Fibroblast of mammary gland (primary cell): ENCODE measurements at places on chromosomes 11 and 22.

- no peak for DNase-seq
Measured at GRCh38 chr22:40410731-40411505, 40.5 kb downstream of the SGSM3 start.

DNA sequence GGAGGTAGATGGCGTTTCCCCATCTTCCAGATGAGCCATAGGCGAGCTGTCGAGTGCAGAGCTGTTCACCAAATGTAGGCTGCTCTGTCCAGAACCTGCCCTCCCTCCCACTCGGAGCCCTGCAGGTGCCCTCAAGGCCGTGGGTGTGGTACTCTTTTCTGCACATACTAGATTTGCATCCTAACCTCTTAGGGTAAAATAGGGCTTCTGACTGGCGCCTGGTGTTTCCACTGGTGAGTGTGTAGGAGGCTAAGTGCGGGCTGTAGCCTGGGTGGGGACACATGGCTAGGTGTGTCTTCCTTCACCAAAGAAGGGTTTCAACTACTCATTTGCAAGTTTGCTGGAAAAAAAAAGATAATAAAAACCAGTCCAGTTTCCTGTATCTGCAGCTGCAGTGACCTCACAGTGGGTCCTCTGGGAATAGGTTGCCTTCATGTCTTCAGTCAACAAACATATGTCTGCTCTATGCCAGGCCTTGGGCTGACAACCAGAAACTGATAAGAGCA lies 8.5 kb downstream of the BIK start:
- peak; percentile 33 for DNase-seq

- peak; percentile 36 for DNase-seq
Measured at GRCh38 chr22:35638001-35638400, 10.2 kb upstream of the APOL6 start.

- no peak for DNase-seq
Measured at GRCh38 chr11:124745835-124746620, 6.0 kb downstream of the VSIG2 start.

DNA sequence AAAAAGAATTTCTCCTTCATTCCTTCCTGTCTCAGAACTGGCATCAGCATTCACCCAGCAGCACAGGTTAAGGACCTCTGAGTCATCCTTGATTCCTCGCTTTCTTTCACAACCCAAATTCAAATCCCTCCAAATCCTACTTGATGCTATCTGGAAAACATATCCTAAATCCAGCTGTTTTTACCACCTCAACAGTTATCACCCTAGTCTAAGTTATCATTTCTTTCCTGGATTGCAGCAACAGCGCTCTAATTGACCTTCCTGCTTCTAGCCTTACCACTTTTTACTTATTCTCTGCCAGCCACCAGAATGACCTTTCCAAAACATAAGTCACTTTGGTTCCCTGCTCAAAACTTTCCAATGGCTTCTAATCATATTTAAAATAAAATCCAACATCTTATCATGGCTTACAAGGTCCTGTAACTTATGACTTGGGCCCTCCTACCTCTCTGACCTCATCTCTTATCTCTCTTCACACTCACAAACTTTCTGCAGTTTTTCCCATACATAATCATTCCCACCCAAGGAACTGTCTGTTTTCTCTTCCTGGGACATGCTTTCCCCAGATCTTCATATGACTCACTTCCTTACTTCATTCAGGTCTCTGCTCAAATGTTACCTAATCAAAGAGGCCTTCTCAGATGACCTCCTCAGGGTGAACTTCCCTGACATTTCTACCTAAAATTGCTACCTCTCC lies 119.4 kb downstream of the TTC28 start:
- peak; percentile 75 for DNase-seq

DNA sequence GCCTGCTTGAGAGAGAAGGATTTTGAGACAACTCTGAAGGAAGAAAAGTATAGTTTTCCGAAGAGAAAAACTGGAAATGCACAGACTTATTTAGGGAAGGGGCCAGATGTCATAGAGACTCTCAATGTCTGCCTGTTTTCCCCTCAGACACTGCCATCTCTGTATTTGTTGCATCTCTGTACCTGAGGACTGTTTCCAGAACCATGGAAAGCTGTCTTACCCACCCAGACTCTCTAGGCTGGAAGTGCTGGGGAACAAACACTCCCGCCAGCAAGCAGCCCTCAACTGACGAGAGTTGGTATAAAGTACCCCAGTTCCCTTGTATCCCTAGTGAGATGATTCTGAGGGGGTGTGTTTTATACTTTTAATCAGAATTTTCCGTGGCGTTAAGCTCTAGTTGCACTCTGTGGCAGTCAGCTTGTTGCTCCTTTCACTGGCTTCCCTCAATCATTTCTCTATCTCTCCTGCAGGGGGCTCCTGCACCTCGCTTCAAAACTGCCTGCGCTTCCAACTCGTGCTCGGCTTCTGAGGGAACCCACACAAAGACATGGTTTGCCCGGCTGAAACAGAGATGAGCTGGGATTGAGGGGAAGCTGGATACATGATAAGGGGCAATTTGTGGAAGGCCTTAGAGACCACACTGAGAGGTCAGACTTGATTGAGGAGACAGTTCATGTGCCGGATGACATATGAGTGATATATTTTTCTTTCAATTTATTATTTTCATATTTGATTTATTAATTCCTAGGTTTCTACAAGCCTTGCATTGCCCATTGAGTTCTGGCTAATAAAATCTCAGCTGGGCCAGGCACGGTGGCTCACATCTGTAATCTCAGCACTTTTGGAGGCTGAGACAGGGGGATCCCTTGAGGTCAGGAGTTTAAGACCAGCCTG lies 36.9 kb upstream of the CLPB start:
- peak; percentile 68 for DNase-seq

DNA sequence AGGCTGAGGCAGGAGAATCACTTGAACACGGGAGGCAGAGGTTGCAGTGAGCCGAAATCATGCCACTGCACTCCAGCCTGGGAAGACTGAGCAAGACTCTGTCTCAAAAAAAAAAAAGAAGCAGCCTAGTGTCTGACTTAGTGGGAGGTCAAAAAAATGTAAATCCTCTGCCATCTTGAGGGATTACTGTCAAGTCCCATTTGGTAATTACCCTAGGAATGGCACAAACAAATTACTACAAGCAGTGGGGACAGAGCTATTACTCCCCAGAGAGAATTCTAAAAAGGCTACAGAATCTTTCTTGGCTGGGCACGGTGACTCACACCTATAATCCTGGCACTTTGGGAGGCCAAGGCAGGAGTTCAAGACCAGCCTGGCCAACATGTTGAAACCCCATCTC lies 3.8 kb downstream of the SERPING1 start:
- no peak for DNase-seq

DNA sequence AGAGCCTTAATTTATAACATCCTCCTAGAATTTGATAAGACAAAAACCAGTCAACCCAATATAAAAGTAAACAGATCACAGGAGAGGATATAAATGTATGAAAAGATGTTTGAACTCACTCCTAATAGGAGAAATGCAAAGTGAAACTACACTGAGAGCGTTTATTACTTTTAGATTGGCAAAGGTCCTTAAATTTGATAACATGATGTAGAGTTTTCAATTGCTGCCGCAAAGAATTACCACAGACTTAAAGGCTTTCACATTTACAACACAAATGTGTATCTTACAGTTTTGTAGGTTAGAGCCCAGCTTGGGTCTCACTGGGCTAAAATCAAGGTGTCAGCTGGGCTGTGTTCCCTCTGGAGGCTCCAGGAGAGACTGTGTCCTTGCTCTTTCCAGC lies 9.1 kb upstream of the POU2AF2 start:
- DNase-seq: no peak

- no peak for DNase-seq
Measured at GRCh38 chr22:41478473-41478872, 9.6 kb downstream of the ACO2 start.

GRCh38 chr11:71188073-71188472 lies 64.3 kb downstream of the SHANK2 start:
- DNase-seq: no peak

DNA sequence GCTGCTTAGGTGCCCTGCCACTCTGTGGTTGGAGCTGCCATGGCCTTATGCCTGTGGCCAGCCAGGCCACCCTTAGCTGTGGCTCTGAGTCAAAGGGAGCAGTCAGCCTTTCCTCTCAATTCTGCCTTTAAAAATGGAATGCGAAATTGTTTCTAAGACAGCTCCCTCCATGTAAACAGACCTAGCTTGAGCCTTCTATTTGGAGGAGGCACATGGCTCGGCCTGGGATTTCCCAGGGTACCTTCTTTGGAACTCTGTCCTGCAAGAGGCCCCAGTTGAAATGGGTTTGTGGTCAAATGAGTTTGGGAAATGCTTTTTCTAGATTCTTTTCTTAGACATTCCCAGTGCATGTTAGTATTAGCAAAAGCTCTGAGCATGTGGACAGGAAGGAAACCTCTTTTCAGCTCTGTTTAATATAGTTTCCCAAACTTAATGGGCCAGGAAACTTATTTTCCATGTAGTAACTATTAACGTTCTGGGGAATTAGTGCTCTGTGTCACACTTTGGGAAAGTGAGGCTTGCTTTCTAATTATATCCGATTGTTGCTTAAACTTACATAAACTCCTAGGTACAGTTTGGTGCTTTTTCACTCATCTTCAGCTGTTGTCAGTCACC lies 7.8 kb downstream of the PHOX2A start:
- no peak for DNase-seq
